Fibroblast of skin of right biceps (primary cell): ENCODE measurements at places on chromosomes 7 and 10.

- DNase-seq = no peak
Measured at GRCh38 chr7:137886281-137886680, 39.5 kb upstream of the DGKI start.

DNA sequence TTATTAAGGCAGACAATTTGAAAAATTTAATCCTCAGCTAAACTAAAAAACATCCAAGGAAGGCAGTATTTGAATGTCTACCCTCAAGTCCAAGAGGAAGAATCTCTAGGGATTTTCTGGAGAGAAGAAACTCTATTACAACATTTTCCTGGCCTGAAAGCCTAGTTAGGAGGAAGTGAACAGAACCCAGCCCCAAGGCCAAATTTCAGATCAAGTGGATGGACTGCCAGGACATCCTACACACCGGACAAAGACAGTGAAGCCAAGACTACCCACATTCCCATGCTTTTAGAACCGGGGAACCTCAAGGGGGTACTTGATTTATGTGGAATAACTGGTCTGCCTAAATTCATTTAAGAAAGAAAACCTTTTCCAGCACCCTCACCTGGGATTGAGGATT is 108.9 kb upstream of the MEOX2 start:
- DNase-seq = no peak

GRCh38 chr10:20267734-20268133 is 451.5 kb downstream of the PLXDC2 start:
- DNase-seq = no peak

- DNase-seq = no peak
Measured at GRCh38 chr7:69820479-69821192, 222.4 kb downstream of the AUTS2 start.

- DNase-seq = peak; percentile 12
Measured at GRCh38 chr10:110010486-110011378, 2.9 kb downstream of the ADD3 start.

DNA sequence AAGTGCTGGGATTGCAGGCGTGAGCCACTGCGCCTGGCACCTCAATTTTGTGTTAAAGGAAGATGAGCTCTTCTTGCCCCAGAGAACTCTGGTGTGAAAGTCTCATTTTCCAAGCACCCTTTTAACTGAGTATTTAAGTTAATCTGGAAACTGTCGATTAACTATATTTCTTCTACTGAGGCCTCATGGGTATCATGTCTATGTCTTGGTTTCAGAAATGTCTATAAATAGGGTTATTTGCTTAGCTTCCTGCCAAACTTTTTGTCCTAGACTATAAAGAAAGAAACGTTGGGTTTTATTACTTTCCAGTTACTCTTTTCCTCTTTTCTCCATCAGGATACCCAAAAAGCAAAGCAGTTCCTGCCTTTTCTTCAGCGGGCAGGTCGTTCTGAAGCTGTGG is 102.4 kb downstream of the LRRC4 start:
- no peak for DNase-seq

DNA sequence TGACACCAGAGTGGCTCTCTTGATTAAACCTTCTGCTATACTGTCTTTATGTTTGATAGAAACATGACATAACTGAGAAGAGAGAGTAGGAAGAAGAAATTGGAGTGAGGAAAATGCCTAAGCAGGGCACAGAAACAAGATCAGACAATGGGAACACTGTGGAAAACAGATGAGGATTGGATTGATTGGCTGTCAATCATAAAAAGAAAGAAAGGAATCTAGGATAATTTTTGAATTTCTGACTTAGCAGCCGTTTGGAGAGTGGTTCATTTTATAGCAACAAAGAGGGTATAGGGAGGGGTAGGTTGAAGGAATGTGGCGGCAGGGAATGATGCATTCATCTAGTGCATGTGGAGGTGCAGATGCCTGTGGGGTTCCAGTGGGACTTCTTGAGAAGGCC is 7.8 kb downstream of the TEX47 start:
- DNase-seq = no peak

DNA sequence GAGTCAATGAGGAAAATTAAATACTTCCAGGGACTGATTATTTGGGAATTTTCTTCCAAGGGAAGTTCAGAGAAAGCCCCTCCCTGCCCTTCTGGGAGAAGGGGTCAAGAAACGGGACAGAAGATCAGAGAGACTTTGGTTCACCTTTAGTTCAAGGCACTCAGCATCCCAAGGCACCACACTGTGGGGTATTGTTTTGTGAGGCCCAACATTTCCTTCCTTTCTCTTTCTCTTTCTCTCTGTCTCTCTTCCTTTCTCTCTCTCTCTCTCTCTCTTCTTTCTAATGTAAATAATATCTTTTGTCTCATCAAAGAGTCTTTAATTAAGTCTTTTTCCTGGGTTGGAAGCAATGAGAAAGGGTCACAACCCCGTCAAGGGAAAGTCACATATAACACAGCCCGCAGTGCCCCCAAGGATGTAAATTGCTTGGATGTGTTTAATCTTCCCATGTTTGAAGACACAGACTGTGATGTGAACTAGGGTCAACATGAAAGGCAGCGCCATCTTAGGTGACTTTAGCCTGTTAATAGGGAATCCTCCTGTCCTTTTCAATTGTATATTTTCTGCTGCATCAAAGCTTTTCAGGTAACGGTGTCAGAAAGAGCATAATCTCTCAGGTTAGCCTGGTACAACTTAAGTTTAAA is 983.3 kb upstream of the C7orf33 start:
- no peak for DNase-seq

DNA sequence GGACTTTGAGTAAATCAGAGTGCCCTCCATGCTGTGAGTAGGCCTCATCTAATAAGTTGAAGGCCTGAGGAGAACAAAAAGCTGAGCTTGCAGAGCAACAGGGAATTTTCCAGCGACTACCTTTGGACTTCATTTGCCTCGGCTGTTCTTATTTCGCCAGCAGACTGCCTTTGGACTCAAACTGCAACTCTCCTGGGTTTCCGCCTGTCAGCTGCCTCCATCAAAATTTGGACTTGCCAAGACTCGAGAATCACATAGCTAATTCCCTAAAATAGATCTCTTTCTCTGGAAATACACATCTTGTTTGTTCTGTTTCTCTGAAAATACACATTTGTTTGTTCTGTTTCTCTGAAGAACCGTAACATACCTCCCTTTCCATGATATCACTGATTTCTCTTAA is 93.8 kb downstream of the ITGB8 start:
- no peak for DNase-seq

DNA sequence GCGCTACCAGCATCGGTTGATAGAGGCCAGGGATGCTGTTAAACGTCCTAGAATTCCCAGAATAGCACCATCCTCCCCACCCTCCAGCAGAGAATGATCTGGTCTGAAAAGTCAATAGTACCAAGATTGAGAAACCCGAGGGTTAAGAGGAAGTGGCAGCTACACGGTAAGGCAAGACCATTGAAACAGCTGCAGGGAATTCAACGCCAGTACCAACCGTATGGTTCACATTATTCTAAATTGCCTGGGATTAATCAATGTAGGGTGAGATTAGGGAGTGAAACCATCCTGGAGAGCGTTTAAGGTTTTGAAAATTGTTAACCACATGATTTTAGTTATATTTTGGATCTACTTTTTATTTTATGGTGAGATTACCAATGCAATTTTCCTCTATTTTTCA is 352.2 kb downstream of the PRPF18 start:
- peak; percentile 54 for DNase-seq

- no peak for DNase-seq
Measured at GRCh38 chr10:2978574-2979273, 88.6 kb upstream of the PFKP start.

DNA sequence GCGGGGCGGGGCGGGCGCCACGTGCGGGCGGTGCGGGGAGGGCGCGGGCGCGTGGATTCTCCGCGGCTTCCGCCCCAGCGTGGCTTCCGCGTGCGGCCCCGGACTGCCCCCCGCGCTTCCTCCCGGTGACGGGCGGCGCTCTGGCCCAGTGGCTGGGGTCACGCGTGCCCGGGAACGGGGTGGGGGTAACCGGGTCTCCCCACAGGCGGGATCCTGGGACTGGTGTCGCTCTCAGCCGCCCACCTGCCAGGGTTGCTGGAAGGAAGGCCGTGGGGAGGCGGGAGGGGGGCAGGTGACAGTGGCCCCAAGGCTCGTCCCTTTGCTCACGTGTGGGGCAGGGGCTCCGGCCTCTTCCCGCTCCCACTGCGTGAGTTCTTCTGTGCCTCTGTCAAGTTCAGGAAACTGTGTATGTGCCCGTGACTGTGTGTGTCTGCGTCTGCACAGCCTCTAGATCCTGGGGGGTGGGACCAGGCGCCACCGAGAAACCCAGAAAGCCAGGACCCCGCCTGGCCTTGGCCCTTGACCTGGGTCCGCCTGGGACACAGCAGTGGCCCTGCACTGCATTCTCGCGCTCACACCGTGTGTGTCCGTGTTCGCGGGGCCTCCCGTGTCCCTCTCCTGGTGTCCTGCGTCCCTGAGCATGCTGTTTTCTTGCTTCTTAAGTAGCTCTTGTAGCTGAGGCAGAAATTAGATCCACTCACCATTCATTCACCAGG is 919 bp downstream of the MAFK start:
- no peak for DNase-seq

GRCh38 chr7:43750016-43750887 is 8.2 kb upstream of the BLVRA start:
- no peak for DNase-seq

DNA sequence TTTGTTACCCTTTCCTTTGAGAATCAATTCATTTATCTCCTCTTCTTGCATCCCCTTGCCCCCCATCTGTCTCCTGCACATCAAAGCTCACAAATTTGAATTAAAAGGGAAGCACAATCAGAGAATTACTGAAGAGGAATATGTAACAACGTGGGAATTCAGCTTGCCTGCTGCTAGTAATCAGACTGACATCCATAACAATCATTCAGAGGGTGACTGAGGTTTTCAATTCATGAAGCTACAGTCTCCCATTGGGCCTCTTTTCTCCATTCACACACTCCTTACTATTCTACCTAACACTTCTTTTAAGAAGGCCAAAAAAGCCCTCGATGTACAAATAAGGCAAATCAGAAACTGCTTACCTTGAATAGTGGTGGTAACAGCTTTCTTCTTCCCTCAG is 24.3 kb upstream of the DNA2 start:
- no peak for DNase-seq

GRCh38 chr7:101896316-101896715 is 78.9 kb downstream of the CUX1 start:
- DNase-seq = no peak

GRCh38 chr7:24241206-24241605 is 42.8 kb upstream of the NPY start:
- DNase-seq = no peak

DNA sequence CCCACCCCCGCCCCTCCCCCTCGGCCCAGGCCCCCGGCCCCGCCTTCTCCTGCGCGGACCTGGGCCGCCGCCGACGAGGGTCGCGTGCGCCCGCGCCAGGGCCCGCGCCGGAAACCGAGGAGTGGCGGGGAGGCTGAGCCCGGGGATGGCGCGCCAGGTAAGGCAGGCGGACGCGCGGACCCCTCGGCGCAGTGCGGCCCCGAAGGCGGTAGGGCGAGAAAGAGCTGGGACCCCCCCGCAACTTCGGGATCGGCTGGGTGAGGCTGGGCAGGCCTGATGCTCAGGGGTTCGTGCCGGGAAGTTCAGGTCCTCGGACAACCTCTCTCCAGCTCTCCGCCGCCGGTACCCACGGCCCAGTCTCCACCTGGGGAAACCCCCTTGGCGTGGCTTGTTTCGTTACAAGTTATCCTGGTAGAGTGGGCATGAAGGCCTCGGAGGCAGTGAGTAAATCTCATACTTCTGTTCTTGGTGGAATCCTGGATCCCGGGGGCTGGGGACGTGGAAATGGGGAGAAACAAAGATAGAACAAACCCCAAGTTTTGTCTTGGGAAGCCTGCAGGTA is 58.4 kb downstream of the ZNF467 start:
- peak; percentile 6 for DNase-seq

- peak; percentile 78 for DNase-seq
Measured at GRCh38 chr7:131859147-131859821, 302.9 kb upstream of the PODXL start.

- DNase-seq = peak; percentile 91
Measured at GRCh38 chr10:89262086-89263051, 10.8 kb upstream of the LIPA start.

GRCh38 chr10:112442063-112442462 is 4.7 kb downstream of the ZDHHC6 start:
- DNase-seq = no peak

DNA sequence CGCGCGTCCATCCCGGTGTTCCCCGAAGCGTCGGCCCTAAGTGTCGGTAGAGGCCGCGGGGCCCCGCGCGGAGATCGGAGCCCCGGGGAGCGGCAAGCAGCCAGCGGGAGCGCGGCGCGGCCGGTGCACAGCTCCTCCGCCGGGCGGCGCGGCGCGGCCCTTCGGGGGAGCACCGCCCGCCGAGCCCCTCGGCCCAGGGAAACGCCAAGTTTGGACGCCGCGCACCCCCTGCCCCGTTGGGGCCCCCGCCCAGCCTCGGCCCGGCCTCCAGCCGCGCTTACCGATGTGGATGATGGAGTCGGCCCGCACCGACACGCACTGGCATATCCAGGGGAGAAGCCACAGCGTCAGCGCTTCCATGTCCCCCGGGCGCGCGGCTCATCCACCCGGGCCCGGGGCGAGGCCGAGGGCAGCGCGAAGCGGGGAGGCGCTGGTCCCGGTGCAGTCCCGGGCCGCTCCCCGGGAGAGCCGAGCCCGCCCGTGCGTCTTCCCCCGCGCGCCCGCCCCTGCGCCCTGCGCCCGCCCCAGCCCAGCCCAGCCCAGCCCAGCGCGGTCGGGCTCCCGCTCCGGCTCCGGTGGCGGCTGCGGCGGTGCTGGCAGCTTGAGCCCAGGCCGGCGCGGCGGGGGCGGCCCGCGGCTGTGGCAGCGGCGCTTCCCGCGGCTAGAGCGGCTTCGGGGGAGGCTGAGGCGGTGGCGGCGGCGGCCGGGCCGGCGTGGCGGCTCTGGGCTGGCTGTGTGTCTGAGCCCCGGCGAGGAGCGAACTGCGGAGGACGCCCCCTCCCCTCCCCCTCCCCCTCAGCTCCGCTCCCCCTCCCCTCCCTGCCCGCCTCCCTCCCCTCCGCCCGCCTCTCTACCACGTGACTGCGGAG is at the start of gene GRID1:
Gene GRID1, minus strand, starts transcription at position 763 of the 869 bp plus-strand sequence.
- no peak for DNase-seq

GRCh38 chr7:100571829-100572116 is 1.9 kb downstream of the SAP25 start:
- no peak for DNase-seq

GRCh38 chr7:134813663-134814396 is 34.4 kb downstream of the CALD1 start:
- DNase-seq = peak; percentile 61

GRCh38 chr10:110872984-110873923 is 1.5 kb downstream of the PDCD4 start:
- DNase-seq = no peak
